ENCODE measurements at places on chromosomes 2 and 18.

GRCh38 chr2:238338710-238339394, 18.5 kb downstream of the TRAF3IP1 start:
- DNase-seq, result no peak

DNA sequence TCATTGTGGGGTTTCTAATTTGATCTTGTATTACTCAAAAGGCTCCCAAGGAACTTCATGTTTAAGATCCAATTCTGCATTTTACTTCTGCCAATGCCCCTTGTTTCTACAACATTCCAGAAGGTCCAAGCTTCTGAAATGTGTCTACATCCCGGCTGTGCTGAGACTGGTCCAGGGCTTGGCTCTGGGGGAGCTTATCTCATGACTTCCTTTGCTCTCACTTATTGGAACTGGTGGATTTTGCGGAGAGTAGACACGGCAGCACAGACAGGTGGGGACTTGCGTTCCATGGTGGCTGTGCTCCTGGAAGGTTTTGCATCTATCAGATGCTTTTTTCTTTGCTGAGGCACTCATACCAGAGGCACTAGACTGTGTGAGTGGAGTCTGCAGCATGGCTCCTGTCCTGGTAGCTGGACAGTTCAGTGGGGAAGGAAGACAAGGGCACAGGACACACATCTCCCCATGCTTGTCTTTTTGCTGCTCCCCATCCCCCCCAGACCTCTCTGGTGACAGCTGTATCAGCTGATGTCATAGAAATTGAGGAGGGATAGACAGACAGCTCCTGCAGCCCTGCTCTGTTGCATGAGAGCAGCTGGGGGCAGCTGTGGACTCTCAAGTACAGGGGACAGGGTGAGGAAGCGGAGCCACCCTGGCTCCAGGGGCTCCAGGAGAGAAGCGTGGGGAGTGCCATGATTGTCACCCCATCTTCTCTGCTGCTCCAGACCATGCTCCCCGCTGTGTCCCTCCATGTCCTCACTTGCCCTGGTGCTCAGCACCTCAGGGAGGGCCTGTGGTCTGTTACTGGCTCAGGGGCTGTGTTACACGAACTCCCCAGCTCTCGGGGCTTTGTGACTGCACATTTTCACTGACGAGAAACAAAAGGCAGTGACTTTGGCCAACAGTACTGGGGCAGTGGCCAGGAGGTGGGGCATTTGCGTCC, 46.0 kb downstream of the ACAA2 start:
- DNase-seq, result no peak

GRCh38 chr2:158478816-158479215, 22.1 kb downstream of the PKP4 start:
- no peak for DNase-seq

GRCh38 chr2:9975805-9976447, 24.4 kb downstream of the GRHL1 start:
- peak; percentile 52 for DNase-seq

DNA sequence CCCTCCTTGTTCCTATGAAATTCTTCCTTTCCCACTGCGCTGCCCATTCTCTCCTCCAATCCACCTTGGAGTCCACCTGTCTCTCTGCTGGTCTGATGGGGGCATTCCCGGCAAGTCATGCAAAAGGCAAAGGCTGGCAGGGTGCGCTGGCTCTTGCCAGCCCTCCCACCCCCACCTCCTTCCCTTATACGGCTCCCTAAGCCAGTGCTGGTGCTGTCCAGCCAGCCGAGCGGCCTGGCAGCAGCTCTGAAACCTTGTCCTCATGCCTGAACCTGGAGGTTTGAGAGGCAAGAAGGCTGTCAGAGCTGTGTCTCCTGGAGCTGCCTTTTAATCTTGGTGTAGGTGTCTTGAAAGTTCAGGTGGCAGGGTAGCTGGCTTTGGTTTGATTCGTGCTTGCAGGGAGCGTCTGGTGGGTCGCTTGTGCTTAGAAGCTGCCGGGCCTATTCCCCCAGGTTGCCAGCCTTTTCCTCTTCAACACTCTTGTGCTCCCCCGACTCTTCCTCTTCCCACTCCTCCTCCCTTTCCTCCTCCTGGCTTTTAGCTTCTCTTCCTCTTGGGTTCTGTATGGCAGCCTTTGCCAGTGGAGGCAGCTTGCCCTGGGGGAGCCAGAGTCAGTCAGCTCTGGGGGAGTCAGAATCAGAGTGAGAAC, 748 bp downstream of the LIPG start:
- peak; percentile 15 for DNase-seq

- no peak for DNase-seq
These were observed 6.7 kb downstream of the LAPTM4A start for GRCh38 chr2:20044778-20045177.

DNA sequence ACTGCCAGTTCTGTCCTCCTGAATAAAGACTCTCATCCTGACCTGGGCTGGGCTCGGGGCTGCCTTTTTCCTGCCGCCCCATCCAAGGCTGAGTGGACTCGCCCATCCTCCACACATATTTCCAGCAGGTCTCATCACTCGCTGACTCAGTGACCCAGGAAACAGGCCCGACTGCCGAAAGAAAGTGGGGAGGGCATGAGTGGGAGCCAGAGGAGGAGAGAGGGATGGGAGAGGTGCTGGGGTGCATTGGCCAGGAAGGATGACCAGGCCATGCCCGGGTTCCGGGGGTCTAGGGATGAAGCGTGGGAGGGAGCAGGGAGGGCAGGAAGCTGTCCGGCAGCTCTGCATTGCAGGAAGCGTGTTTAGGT, 66.7 kb downstream of the TWIST2 start:
- DNase-seq, result no peak

- DNase-seq, result no peak
These were observed 68.8 kb upstream of the SPTBN1 start for GRCh38 chr2:54387059-54387991.

DNA sequence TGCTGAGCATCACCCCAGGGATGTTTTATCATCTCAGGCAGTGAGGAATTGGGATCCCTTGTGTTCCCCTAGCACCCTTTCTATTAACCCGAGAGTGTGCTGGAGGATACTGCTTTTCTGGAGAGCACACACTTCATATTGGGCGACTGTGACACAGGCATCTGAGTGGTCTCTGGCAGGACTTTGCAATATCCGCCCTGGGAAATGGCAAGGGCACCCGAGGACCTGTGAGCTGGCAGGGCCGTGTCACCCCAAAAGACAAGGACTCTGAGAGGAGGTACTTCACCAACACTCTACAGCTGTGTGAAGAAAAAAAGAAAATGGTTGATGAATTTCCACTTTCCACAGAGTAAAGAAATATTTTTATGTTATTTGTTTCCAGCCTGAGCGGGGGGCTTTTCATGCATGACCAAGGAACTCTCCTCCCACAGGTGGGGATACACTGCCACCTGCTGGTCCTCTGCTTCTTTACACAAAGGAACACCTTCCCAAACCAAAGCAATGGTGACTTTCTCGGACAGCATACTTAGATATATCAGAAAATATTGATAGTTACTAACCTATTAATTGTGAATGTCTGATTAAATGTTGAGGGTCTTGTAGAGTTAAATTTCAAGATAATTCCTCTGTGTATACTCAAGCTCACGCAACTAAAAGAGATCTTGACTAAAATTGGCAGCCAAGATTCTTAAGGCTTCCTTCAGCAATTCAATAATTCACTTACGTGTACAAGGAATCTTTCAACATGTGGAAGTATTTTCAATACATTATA, 45.9 kb upstream of the REG3G start:
- DNase-seq, result peak; percentile 55

DNA sequence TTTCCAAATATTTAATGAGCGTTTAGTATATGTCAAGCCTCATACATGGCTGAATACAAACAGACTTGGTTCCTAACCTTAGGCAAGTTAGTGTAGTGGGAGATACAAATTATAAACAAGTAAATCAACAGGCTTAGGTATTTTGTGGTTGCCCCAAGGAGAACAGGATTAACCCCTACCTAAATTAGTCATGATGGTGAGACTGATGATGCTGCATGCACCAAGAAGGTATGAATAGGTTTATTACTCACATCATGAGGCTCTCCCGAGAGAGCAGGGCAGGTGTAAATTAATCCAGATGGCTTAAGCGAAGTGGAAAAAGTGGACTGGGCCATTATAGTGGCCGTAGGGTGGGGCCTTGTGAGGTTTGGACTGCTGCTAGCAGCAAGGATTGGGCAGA, 118.1 kb upstream of the GCFC2 start:
- DNase-seq, result no peak

DNA sequence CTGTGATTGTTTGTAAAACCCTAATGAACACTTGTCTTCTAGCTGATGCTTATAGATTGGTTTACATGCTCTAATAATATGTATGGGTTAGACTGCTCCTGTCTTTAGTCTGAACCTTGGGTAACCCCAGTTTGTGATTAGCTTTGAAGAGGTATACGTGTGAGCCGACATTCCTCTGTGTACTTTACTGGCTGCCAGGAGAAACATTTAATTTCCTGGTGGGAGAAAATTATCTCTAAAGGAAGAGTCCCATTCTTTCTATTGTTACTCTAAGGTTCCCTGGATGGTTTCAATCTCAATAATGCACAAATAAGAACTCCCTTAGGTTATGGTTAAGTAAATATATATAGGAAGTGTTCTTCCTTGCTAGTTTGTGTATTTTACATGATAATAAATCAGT, 143.6 kb upstream of the ZSWIM2 start:
- DNase-seq, result no peak

- DNase-seq, result peak; percentile 58
These were observed 329.3 kb downstream of the C1D start for GRCh38 chr2:67733517-67733916.

GRCh38 chr18:574149-574860, 5.9 kb upstream of the CETN1 start:
- no peak for DNase-seq

GRCh38 chr18:23958036-23958435, 56.5 kb upstream of the TTC39C start:
- no peak for DNase-seq

DNA sequence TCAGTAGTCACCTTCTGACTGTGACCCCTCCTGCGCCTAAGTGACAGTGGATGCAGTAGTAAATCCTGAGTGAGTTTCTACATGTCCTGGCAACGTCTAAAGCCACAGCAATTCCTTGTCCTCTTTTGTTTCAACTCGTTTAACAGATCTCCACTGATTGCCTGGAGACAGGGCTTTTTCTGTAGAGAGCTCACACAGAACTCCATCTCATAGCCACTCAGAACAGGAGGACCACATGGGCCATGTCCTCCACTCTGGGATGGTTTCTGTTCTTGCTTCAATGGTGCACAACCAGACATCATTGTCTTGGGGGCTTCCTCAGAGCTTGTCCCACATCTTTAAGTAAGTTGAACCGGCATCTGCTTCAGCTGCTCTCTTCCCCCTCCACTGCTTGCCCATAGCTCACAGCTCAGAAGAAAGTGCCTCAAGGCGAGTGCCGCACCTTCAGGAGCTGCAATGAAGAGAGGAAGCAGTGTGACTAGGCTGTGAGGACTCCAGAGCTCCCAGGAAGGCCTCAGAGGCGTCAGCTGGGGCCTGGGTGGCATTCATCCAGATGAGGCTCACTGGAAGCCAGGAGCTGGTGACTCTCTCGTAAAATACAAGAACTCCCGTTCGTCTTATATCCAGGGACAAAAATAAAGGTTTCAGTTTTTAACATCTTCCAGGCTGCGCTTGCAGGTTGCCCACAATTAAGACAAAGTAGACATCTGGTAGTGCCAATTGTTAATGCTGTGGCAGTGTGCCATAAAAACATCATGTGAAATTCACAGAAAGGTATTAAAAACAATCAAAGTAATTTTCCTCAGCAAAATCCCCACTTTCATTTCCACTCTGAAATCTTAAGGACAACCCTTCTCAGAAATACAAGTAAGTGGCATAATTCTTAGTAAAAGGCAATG, 37.3 kb downstream of the ST3GAL5 start:
- DNase-seq, result no peak

GRCh38 chr2:79792090-79792489, 279.2 kb downstream of the CTNNA2 start:
- no peak for DNase-seq

GRCh38 chr2:3503483-3503882, 15.8 kb downstream of the ADI1 start:
- DNase-seq, result no peak

- DNase-seq, result no peak
These were observed 96.4 kb upstream of the ST6GAL2 start for GRCh38 chr2:106982350-106982749.

- DNase-seq, result no peak
These were observed 9.1 kb downstream of the ALPP start for GRCh38 chr2:232387451-232388171.

GRCh38 chr2:18516112-18516511, 44.3 kb downstream of the RDH14 start:
- DNase-seq, result no peak

DNA sequence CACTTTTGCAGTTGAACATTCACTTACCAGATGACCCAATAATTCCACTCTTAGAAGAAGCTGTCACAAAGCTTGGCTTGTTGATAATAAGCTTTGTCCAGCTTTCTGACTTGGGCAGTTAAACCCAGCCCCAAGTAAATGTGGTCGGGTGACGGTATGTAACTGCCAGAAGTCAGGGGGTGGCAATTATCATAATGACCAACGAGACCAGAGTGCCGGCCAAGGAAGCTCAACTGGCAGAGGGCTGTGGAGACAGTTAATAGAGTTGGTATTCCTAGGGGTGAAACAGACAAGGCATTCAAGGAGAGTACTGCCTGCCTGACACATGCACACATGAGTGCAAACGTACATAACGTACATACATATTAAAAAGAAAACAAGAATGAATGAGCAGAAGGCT, 116.7 kb downstream of the EIPR1 start:
- no peak for DNase-seq

DNA sequence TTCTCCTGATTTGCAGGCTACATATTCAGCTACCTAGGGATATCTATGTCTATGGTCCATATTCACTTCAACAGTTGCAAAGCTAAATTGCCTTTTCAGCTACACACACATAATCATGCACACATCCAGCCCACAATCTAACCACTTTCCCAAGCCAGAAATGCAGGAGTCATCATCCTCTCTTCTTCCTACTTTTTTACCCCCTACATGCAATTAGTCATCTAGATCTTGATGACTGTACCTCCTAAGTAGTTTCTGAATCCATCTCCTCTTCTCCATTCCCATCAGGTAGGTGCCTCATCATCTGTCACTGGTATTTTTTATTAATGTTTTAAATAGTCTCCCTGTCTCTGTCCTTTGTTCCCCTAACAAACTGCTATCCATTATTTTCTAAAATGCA, 23.7 kb upstream of the SPRED2 start:
- DNase-seq, result no peak

GRCh38 chr2:98579926-98580325, 28.4 kb downstream of the COA5 start:
- DNase-seq, result no peak

DNA sequence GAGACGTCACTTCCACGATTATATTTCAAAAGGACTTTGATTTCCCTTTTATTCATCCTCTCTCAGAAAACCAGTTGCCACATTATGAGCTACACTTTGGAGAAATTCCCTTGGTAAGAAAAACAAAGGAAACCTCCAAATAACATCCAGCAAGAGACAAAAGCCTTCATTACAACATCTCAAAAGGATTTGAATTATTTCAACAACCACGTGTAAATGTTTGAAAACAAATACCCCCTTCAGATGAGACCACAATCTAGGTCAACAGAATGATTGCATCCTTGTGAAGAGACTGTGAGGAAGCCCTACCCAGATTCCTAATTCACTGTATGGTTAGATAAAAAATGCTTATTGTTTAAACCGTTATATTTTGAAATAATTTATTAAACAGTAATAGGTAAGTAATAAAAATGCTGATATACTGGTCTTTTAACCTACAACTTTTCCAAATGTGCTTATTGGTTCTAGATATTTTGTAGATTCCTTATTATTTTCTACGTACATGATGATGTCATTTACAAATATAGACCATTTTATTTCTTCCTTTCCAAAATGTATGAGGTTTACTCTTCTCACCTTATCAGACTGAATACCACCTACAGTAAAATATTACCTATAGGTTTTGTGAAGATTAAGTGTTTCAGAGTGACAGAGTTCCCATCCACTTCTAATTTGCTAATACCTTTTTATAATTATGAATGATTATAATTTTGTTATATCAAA, 922.7 kb upstream of the CHAC2 start:
- no peak for DNase-seq
